ENCODE measurements at places on chromosomes 6 and 20.

DNA sequence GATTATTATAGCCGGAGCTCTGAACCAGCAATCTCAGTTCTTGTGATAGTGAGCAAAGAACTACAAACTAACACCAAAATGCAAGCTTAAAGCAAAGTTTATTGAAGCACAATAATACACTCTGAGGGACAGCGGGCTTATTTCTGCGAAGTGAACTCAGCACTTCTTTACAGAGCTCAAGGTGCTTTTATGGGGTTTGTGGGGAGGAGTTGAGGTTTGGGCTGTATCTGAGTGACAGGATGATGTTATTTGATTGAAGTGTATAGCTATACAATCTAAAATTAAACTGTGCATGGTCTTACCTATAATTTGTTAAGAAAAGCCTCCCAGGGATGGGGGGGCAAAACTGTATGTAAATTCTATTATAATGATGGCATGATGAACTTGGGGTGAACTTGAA, 1.0 kb upstream of the HFE start:
- no peak for DNase-seq

GRCh38 chr20:25308671-25309394, 60.9 kb downstream of the PYGB start:
- peak; percentile 54 for DNase-seq

DNA sequence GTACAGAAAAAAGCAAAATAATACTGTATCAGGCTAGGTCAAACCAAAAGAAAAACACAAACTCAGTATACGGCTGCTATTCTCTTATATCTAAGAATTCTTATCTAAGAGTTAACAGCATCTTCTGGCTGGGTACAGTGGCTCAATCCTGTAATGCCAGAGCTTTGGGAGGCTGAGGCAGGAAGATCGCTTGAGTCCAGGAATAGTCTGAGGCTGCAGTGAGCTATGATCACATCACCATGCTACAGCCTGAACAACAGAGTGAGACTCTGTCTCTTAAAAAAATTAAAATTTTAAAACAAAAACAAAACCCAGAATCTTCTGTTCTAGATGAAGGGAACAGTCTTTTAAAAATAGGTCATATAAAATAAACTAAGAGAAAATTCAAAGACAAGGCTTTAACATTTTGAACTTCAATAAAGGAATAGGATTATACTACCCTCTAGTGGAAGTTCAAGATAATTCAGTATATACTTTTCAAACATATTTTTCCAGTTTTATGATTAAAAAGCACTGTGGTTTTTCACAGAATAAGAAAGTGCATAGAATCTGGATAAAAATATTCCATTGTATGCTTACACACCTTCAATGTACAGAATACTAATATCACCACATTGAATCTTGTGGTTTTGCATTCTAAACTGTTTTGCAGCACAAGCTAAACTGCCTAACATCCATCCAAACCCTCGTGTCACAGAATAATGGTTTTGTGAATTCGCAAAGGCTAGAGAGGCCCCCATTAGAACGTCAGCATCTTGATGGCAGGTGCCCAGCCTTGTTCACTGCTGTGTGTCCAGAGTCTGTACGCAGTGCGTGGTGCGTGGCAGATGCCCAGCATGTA, 39.3 kb downstream of the DTNBP1 start:
- DNase-seq: peak; percentile 31

DNA sequence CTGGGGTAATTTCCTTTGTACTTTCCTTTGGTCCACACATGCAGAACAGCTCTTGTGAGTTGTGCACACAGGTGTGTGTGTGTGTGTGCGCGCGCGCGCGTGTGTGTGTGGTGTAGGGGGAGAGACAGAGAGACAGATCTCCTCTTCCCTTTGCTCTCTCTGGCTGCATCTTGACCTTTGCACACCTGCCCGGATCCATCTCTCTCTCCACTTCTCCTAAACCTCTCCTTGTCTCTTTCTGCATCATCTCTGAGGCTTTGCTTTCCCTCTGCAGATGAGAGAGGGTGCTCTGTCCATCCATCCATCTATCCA, 67.0 kb downstream of the SRC start:
- DNase-seq: no peak

DNA sequence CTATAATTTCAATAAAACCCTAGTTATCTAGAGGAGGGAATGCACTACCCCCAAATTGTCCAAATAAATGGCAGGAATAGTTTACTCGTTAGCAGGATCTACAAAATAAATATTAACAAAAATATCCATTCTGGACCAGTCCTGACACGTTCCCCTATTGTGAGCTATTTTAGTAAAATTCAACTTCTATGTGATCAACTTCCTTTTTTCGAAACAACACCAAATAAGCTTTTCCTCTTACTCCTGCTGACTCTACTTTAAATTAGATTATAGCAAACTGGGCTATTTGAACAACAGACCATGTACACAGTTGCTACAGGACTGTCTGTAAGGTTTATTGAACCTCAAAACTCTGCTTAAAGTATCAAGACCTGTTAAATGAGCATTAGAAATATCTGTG, 154.3 kb downstream of the IPCEF1 start:
- no peak for DNase-seq

DNA sequence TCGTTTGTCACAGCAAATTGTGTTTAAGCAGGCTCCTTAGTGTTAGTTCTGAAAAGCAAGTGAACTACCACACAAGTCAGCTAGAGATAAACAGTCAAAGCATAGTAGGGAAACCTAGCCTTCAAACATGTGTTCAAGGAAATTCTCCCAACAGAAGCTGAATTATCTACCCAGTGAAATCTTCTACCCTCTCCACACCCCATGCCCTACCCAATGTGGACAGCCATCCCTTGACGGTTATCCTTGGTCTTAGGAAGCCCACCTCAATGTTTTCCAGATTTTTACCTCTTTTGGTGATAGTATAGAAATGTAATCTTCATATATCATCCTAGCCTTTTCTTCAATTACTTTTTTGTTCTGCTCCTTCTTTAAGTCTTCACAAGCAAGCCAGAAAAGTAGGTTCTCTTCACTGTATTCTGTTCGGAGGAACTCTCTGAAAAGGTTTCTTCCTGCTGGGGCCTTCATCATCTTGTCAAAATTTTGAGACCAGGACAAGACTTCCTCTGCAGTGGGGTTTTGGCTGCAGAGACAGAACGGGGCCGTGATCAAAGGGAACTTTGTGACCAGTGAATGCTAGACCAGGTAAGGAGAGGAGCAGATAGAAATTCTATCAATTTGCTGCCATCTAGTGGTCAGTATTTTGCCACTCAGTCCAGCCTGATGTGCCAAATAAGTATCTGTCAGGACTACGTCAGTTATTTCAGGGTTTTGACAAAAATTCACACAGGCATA, 21.6 kb upstream of the MTRF1L start:
- DNase-seq: peak; percentile 48

DNA sequence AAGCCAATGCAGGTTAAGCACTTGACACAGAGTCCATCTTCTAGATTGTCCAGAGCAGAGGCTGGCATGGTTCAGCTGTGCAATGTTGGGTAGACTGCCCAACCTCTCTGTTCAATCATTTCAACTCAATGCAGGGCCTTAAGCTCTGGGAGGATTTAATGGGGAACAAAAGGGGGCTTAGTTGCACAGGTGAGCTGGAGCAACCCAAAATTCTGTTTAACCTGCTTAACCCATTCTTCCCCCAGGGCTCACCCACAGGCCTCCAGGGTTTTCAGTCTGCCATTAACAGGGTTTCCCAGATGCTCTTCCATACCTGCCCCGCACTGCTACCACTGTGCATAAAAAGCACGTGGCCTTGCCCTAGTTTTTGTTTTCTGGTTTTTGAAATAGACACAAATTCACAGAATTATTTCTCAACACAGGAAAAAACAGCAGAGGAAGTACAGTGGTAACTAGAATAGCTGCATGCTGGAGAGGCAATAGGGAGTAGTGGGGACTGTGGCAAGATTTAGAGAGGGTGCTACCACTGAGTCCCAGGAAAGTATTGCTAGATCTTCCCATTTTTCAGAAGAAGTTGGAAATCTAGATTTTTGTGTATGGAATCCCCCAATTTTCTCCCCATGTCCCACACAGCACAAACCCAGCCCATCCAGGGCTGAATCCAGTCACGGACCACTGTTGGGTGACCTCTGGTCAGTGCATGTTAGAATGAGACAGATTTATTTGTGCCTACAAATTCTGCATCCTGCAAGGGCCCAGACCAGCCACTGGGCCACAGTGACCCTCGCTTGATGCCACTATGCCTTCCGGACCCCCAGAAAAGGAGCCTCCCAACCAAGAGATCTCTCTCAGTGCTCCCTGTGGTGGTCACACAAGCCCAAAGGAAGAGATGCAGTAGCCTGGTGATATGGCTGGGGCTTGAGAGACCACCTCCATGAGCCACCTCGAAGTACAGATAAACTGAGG, 4.6 kb downstream of the PTGIS start:
- no peak for DNase-seq

DNA sequence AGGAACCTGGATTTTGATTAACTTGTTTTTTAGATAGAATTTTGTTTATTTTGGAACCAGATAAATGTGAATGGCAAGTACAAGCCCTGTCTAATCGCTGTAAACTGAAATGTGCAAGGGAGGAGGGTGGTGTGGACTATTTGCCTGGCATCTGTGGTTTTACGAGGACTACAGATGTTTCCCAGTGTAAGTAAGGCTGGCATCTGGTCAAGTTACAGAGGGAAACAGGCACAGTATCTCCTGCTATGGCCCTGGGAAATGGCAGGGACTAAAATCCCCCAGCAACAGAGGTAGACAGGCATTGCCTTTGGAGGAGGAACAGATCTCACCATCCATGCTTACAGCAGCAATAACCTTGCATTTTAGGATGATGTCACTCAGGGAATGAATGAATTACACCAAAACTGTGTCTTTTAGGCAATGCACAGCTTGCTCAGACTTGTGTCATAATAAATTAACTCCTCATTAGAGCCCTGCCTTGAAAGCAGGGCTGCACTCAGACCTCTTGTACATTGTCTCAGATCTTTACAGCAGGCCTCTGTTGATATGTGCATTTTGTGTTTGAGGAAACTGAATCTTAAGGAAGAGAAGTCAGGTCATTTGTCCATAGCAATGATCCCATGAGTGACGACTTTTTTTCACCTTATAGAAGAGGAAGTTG, 96.2 kb downstream of the TCP11 start:
- no peak for DNase-seq

GRCh38 chr6:133704371-133704770, 184.5 kb upstream of the TCF21 start:
- peak; percentile 56 for DNase-seq

DNA sequence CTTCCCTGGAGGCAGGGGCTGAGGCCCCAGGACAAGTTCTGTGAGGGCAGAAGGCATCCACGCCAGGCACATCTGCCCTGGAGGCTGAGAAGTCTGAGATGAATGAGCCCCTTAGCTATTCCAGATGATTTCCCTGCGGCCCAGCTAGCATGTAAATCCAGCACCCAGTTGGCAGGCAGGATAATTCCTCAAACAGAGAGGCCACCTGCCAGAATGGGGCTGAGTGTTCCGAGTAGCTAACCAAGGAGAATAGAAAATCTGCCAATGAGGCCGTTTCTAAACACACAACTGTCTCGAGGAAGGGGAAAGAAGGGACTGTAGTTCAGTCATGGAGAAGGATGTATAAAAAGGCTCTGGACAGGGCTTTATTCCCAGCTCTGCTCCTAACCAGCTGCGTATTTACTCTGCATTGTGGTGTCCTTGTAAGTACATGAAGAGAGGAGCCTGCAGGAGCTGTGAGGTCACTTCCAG, 211.4 kb upstream of the CDYL start:
- DNase-seq: no peak

DNA sequence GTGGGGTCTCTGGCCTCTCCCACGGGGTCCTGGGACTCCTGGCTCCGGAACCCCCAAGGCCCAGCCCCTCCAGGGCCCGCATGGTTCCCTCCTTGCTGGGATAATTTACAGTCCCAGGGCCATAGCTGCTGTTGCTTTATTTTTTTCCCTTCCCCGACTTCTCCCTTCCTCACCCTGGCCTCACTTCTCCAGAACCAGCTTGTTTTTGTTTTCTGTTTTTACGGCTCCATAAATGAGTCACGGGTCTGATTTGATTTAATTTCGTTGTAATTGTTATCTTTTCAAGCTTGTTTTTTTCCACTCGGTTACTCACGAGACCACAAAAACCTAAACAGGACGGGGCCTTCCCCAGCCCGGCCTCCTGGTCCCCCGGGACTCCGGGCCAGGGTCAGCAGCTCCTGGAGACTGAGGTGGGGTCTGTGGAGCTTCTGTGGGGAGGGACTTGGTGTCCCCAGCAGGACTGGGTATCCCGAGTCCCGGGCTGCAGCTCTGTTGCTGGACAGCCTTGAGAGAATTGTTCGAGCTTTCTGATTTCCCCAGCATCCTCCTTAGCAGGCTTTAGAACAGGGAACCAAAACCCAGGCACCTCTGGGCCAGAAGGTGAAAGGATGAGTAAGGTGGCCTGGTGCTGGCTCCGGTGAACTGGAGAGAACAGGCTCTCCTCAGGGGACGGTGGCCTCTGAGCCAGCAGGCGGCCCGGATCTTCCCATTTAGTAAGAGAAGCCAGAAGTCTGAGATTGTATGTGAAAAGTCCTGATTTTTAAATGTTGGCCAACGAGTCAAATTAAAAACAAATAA, 94.9 kb downstream of the CEBPB start:
- peak; percentile 81 for DNase-seq

GRCh38 chr6:161901740-161902426, 628.0 kb upstream of the AGPAT4 start:
- no peak for DNase-seq

DNA sequence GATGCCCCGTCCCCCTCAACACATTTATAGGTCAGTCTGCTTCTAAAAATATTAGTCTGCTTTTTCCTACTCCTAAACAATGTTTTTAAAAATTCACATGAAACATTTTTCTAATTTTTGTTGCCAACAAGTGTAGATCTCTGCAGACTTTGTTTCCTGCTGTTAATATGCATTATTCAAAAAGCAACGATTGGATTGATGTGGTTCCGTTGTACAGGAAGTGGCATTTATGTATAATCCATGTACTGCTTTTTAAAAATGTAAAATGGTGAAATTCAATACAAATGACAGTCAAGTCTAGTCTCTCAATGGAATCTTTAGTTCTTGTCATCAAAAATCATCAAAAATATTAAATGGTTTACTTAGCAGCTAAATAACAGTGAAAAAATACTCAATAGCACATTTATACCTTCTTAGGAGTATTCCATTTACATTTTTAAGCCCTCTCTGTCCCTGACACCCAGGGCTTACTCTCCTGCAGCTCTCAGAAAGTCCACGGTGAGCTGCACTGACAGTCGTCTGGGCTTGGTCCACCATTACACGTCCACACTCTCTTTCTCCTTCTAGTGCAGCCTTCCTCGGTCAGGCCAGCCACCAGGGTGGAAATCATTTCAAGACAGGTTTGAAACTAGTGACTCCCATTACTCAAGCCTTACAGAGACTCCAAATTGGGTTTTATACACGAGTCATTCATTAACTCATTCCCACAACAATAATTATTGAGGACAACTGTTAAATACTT, 211.5 kb downstream of the TMEM200A start:
- DNase-seq: no peak

Data from fibroblast of skin of right quadriceps (primary cell).